ENCODE measurements at places on chromosomes 2 and 18.

- no peak for DNase-seq
These were observed 345.0 kb downstream of the CTNNA2 start for GRCh38 chr2:79857888-79858287.

GRCh38 chr2:227788561-227789018 is 25.1 kb upstream of the CCL20 start:
- no peak for DNase-seq

GRCh38 chr2:24816404-24816803 is 23.2 kb downstream of the CENPO start:
- DNase-seq: no peak

- no peak for DNase-seq
These were observed 50.0 kb upstream of the HPCAL1 start for GRCh38 chr2:10252661-10253060.

DNA sequence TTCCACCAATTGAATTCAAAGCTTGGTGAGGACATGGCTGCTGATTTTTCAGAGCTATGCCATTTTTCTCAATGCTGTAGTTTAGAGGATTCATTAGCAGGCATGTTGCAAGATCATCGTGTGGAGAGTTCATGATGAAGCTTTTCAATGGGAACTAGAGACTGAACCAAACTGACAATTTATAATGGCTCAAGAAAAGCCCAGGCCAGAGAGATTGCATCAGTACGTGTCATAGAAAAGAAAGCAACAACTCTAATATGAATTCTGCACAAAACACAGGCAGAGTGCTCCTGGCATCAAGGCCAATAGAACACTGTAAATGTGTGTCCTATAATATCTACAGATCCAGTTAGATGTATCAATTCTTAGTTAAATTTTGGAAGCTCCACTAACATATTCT is 477.6 kb downstream of the LRP1B start:
- DNase-seq: no peak

DNA sequence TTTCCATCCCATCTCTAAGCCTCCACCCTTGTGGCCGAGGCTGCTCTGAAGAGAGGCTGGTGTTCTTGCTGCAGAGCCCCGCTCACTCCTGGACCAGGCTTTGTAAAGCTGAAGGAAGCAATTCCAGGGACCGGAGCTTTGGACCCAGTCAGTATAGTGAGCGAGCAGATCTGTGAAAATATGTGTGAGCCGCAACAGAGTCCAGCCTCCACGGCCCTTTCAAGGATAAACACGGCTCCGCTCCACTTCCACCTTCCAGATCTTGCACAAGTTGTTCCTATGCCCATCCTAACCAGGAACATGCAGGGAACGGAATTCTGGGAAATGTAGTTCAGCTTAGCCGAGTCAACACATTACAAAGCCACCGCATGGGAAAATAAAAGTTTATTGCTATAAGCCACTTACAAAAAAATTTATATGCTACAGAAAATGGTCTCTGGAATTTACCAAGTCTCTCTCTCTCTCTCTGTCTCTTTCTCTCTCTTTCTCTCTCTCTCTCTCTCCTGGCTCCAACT is 151.7 kb upstream of the ZNF521 start:
- no peak for DNase-seq

- no peak for DNase-seq
These were observed 272.3 kb upstream of the ZNF804A start for GRCh38 chr2:184326066-184326465.

DNA sequence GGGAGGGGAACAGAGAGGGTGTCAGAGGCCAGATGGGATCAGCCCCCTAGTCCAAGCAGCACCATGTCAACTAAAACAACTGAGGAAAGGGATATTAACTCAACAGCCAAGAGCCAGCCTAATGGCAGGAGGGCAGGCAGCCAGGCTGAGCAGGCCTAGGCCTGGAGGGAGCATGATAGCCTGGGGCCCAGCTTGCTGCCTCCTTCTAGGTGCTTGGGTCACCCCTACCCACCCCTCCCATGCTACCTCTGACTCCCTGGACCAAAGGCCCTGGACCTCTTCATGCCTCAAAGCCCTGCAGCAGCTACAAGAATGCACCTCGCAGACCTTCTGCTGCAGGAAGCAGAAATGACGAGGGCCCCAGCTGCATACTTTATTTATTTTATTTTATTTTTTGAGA is 22.1 kb upstream of the TNS1 start:
- DNase-seq: no peak

- no peak for DNase-seq
These were observed 304.0 kb upstream of the TMEFF2 start for GRCh38 chr2:192498747-192499146.

DNA sequence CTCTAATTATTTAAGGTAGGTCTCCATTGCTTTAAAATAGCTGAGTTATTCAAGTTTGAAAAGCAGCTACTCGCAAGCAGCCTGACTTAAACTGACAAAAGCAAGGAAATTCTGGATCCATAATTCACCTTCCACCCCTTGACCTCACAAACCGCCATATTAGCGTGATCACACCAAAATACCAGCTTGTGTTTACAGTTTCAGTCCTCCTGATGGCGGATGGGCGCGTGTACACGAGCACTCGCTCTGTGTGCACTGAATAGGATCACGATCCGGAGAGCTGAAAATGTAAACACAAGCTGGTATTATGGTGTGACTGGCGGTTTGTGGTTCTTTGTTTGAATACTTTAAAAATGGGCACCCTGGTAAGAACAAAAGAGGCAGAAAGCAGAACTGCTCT is 42.4 kb upstream of the PSMD14 start:
- no peak for DNase-seq

DNA sequence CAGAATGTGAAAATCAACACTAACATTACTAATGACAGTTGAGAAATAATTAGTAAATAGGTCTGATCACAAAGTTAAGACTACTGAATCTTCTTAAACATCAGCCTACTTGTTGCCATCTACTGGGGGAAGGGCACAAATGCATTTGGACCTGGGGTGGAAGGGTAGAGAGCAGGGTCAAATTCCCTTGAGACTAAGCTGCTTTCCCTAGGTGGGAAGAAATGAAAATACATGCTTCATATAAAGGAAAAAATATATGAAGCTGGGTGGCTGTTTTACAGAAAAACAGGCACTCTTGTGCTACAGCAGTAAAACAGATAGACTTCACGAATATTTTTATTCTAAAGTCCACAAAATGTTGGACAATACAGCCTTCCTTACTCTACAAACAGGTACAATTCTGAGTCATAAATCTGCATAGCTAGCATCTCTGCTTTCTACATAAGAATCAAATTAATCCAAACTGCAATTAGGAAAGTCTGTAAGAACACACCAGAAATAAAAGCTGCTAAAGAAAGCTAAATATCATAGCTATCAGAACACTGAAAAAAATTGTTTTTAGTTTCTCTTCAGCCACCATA is 10.9 kb downstream of the TRIP12 start:
- DNase-seq: no peak

- DNase-seq: no peak
These were observed 8.8 kb upstream of the GPR148 start for GRCh38 chr2:130720036-130720435.

- no peak for DNase-seq
These were observed 8.1 kb downstream of the GGCX start for GRCh38 chr2:85553184-85553583.

DNA sequence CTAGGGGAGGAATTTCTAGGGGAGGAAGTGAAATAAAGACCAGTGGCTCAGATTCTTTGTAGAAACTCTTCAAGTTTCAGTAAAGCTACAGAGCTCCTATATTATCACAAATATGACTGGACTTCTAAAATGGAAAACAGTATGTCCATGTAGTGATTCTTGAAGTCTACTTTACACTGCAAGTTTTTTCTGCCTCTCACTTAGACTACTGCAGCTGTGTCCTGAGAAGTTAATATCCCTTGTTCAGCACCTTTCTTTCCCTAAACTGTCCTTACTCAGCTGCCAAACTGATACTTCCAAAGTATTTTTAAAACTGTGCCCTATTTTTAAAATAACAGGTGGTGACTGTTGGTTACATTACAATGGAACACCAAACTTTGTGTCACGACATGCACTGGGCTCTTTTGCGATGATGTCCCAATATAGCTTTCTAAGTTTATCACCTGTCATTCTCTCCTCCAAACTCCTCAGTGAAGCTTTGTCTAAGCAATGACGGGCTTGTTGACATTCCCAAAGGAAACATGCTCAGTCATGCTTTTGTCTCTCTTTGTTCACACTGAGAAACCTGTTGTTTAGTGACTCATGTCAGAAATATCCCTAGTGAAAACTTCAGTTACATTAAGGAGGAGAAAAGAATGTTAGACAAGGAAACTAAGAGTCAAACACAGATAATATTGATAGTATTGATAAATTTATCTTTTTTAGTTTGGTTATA is 341.1 kb downstream of the ARL6IP6 start:
- DNase-seq: no peak

DNA sequence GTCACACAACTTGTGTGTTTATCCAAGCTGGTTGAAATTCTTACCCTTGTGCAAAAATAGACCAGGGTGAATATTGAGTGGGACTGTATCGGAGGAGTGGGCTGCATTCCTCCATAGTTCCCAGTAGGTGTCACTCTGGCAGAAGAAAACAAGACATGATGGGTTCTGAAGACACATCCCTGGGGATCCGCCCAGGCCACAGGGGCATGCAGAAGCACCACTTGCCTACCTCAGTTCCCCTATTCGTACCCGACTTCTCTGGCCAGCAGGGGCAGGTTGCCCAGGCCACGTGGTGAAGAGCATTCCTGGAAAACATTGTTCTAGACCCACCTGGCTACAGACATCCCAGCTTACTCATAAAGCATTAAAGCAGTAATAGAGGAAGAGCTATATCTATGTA is 168.2 kb downstream of the FAM210A start:
- no peak for DNase-seq

DNA sequence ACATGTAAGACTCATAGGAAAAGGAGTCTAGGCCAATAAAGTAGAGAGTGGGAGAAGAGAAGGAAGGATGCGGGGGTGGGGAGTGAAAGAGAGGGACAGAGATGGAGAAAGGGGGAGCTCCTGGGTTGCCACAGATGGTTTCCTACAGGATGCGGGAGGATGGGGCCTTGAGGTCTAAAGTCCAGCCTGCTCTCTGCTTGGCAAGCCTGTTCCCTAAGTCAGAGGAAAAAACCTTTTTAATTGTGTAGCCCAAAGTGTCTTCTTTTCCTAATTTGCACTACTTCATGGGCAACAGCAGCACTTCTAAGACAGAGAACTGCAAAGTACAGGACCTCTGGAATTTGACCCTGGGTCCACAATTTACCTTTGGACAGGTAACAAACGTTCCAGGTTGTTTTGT is 1.4 kb upstream of the FAM110C start:
- no peak for DNase-seq

DNA sequence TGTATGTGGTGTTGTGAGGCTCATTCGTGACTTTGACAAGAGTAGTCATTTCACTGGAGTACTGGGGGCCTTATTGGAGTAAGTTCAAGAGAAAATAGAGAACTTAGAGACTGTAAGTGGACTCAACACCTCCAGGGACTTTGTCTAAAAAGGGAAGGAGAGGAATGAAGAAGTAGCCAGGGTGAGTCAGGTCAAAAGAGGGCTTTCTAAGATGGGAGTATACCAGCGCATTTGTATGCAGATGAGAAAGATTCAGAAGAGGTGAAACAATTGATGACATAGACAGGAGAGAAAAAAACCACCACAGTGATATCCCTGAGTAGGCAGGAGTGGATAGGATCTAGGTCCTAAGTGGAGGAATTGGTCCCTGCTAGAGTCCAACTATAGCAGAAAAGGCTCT is 246.8 kb downstream of the IKZF2 start:
- DNase-seq: no peak

GRCh38 chr2:75609937-75610508 is 36.6 kb upstream of the MRPL19 start:
- DNase-seq: no peak

DNA sequence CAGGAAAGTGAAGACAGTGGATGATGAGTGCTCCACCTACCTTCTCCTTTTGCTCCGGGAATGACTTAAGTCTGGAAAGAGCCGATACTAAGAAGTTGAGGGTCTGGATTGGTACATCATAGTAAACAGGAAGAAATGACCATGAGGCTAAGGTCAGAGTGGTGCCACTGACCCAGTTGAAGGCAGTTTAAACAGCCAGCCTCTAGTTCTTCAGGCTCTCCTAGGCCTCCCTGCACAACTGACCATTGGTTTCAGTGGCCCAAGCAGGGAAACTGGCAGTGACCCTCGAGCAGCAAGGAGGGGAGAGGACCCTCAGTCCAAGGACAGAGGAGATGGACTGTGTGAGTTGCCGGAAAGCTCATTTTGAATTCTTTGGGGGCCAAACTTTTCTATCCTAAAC is 119.1 kb downstream of the MAP4K4 start:
- no peak for DNase-seq

GRCh38 chr2:101485856-101486255 is 10.9 kb upstream of the RFX8 start:
- DNase-seq: no peak

GRCh38 chr2:215356948-215357461 is 45.1 kb downstream of the ATIC start:
- no peak for DNase-seq

GRCh38 chr2:219976871-219977270 is 349.4 kb downstream of the SLC4A3 start:
- DNase-seq: no peak

- no peak for DNase-seq
These were observed 13.1 kb downstream of the PID1 start for GRCh38 chr2:229257985-229258384.

DNA sequence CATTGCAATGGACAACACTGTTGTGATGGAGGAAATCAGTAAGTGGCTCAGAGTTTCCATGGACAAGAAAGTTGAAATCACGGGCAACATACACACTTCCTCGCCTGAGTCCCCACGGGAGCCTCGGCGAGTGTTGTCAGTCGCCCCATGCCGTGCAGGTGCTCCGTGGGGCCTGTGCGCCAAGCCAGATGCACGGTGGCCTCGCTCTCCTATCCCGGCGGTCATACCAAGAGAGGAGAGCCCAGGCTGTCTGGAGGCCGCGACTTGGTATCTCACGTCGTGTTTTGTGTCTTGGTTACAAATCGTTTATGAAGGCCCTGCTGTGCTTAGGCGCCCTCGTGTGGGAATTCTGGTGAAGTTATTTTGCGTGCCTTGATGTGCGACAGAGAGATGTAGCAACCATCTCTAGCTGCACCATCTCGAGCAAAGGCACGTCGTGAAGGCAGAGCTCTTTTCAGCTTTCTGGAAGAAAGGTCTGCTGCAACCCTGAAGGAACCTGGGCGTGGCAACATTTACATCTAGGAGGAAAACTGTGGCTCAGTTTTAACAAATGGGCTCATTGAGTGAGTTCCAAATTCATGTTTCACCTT is 21.8 kb downstream of the ATG4B start:
- DNase-seq: no peak

DNA sequence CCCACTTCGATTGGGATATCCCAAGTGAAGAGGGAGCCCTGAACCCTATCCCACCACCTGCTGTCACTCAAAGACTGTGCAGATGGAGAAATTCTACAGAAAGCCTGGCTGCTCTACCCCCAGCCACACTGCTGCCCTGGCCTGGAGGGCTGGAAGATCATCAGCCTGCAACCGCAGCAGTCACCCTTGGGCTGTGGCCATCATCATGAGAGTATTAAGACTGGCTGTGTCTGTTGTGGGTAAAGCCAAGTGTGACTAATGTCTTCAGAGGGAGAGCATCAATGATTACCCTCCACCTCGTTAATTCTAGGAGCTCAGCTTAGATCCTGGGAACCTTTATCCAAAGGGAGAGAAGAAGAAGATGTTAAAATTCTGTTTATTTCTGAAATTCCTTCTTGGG is 221.5 kb downstream of the TFCP2L1 start:
- no peak for DNase-seq

- DNase-seq: peak; percentile 59
These were observed 62.2 kb downstream of the PAPOLG start for GRCh38 chr2:60818272-60818671.

GRCh38 chr18:75546964-75547363 is 119.5 kb upstream of the SMIM21 start:
- DNase-seq: no peak

- no peak for DNase-seq
These were observed 49.5 kb downstream of the TIMM21 start for GRCh38 chr18:74197705-74198341.

All from T-helper 2 cell treated with Interferon-gamma antibody and Interleukin-4, amounts not matched to agents 5 μg/mL and 100 μg/mL, for 36 hours (primary cell).